Neural crest cell (in vitro differentiated cells): ENCODE measurements at places on chromosomes 13 and 19. TPM values are rescaled to one million over a fixed set of nuclear protein-coding genes. Genes with fewer than 3 reads are reported as not detected.

The PPP1R15A gene
- total RNA-seq: 27.5 and 27.8 TPM in 2 replicates

The CNN1 gene
- 1.6 and 1.8 TPM in 2 replicates for total RNA-seq

The ACP5 gene
- 1.2 and 2.5 TPM in 2 replicates for total RNA-seq

The BICRA gene
- 28.5 and 28.9 TPM in 2 replicates for total RNA-seq

The SBSN gene
- 0.20 and 0.21 TPM in 2 replicates for total RNA-seq

The FGF21 gene
- not detected in 2 replicates for total RNA-seq

The IZUMO2 gene
- total RNA-seq: not detected in 2 replicates

The MISP gene
- 0.14 TPM in 1 of 2 replicates, not detected in the other for total RNA-seq

The TUBA3C gene
- not detected in 2 replicates for total RNA-seq

The SOX21 gene
- total RNA-seq: 71.8 and 79.5 TPM in 2 replicates

The LPAR6 gene
- 22.3 and 23.8 TPM in 2 replicates for total RNA-seq

The RAB20 gene
- 0.59 and 0.77 TPM in 2 replicates for total RNA-seq

The FXYD3 gene
- total RNA-seq: 2.5 and 2.8 TPM in 2 replicates

The LYPD3 gene
- total RNA-seq: 0.50 and 0.89 TPM in 2 replicates

The TMPRSS9 gene
- total RNA-seq: 0.12 TPM in 1 of 2 replicates, not detected in the other

The MBD3L5 gene
- not detected in 2 replicates for total RNA-seq

The ZNF506 gene
- 3.7 and 5.0 TPM in 2 replicates for total RNA-seq

The NKPD1 gene
- total RNA-seq: 0.16 and 0.39 TPM in 2 replicates

The ATP8B3 gene
- 1.1 and 1.5 TPM in 2 replicates for total RNA-seq

The UPK1A gene
- not detected in 2 replicates for total RNA-seq

The HCST gene
- not detected in 2 replicates for total RNA-seq

The SLC25A41 gene
- 1.2 and 1.6 TPM in 2 replicates for total RNA-seq

The GRK1 gene
- total RNA-seq: 0.77 and 1.5 TPM in 2 replicates

The ATXN8OS gene
- total RNA-seq: not detected in 2 replicates

The KASH5 gene
- total RNA-seq: not detected in 2 replicates

The SHANK1 gene
- 6.7 and 6.8 TPM in 2 replicates for total RNA-seq

The SSC5D gene
- total RNA-seq: 1.3 and 1.5 TPM in 2 replicates

The BCKDHA gene
- total RNA-seq: 6.8 and 10.3 TPM in 2 replicates

The NCR1 gene
- total RNA-seq: not detected in 2 replicates

The CADM4 gene
- 74.4 and 78.5 TPM in 2 replicates for total RNA-seq

The HS6ST3 gene
- total RNA-seq: 0.26 and 0.30 TPM in 2 replicates

The DNAJC15 gene
- total RNA-seq: 14.7 and 16.6 TPM in 2 replicates
